ENCODE measurements at places on chromosomes 2 and 18.

DNA sequence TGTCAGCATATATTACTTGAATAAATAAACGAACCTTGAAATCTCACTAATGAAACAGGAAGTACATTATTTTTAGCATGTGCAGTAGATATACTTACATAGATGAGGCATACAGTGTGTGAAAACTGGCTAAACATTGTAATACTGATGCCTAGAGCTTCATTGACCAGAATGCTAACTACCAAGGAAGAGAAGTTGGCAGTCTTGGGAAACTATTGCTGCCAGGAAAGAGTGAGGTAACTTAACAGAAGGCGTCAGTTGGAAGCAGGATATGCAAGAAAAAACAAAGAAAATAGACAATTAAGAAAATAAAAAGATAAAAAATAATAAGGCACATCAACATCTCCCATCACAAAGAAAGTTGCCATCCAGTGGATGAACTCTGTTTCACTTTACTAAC lies 963.0 kb downstream of the TDRD15 start:
- no peak for DNase-seq

GRCh38 chr2:181157326-181157725 lies 176.9 kb downstream of the UBE2E3 start:
- no peak for DNase-seq

- no peak for DNase-seq
These were observed 7.9 kb upstream of the CRYBA2 start for GRCh38 chr2:219001100-219001576.

DNA sequence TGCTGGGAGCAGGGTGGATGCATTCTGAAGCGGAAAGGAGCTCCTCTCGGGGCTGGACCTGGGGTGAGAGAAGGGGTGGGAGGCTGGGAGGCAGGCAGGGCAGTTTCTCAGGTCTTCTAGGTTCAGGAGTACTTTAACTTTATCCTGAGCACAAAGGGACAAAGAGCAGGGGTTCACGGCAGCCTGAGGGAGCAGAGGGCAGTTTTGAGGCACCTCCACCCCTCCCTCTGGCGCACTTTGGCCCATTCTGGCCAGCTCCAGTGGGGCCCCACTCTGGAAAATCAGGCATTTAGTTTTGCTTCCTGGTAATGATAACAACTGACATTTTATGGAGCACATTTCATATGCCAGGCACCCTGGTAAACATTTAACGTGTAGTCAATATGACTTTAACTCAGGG lies 14.3 kb downstream of the B3GNT7 start:
- DNase-seq = no peak

DNA sequence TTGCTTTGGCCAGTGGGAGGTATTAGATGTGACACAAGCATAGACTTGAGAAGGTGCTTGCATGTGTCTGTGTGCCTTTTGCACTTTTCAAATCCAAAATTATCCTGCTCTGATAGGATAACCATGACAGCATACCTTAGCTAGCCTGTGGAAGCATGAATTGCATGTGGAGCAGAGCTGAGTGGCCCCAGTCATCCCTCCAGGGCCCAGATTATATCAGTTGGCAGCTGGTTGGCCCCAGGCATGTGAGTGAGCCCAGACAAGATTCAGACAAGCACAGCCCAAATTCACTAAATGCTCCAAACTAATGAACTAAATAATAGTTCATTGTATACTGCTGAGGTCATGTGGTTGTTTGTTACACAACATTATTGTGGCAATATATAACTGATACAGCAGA lies 18.8 kb downstream of the TACR1 start:
- DNase-seq = no peak

Data from astrocyte of the spinal cord (primary cell).